Activated CD8-positive, alpha-beta T cell treated with anti-CD3 and anti-CD28 coated beads for 36 hours (primary cell): ENCODE measurements at places on chromosomes 6 and 20. TPM values are rescaled to one million over a fixed set of nuclear protein-coding genes. Genes with fewer than 3 reads are reported as not detected.

Gene ADGRB3
- not detected for total RNA-seq

Gene BFSP1
- 0.18 TPM for total RNA-seq

Gene RBM12
- 114 TPM for total RNA-seq

Gene PRND
- not detected for total RNA-seq

Gene DOK5
- 1.4 TPM for total RNA-seq

DNA sequence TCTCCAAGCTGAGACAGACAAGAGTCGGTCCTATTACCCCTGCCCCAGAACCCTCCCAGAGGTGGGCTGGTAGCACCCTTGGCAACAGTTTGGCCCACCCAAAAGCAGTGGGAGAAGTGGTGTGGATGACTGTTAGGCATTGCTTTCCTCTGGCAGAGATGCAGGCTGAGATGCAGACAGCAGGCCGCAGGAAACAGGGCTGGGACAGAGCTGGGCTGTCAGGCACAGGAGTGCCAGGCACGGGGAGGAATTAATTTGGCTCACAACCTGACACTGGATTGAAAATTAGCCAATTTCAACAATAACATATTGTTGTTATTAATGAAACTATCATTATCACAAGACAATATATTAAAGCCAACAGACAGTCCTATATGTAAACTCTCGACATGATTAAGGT, 15.7 kb upstream of the SIRT5 start:
- no peaks in the 10 kb centered on the region for H3K4me1 ChIP-seq
- H3K4me3 ChIP-seq = no peak overlapping the region
- no peaks in the 10 kb centered on the region for H3K36me3 ChIP-seq
- peaks cover 2% of the 10 kb centered on the region for H3K27me3 ChIP-seq

- no peak for DNase-seq
- peaks cover 7% of the 10 kb centered on the region for H3K4me1 ChIP-seq
- H3K27ac ChIP-seq = no peak overlapping the region
- H3K27me3 ChIP-seq = peaks cover 2% of the 10 kb centered on the region
Observed at GRCh38 chr6:119128252-119128912, 49.9 kb upstream of the FAM184A start.

GRCh38 chr6:151349651-151350270, 41.6 kb downstream of the ZBTB2 start:
- no peaks in the 10 kb centered on the region for H3K4me1 ChIP-seq
- H3K27ac ChIP-seq = no peak overlapping the region
- no peaks in the 10 kb centered on the region for H3K27me3 ChIP-seq
- H3K36me3 ChIP-seq = no peaks in the 10 kb centered on the region
- H3K4me3 ChIP-seq = no peak overlapping the region

- no peaks in the 10 kb centered on the region for H3K36me3 ChIP-seq
- DNase-seq = no peak
- no peak overlapping the region for H3K4me3 ChIP-seq
- no peaks in the 10 kb centered on the region for H3K4me1 ChIP-seq
- H3K27me3 ChIP-seq = peaks cover 65% of the 10 kb centered on the region
- no peak overlapping the region for H3K27ac ChIP-seq
Observed at GRCh38 chr20:36307412-36308325, 1.5 kb downstream of the DLGAP4 start.

- H3K27ac ChIP-seq = no peak overlapping the region
- H3K27me3 ChIP-seq = no peaks in the 10 kb centered on the region
- peaks cover 70% of the 10 kb centered on the region for H3K4me1 ChIP-seq
- H3K4me3 ChIP-seq = no peak overlapping the region
- DNase-seq = no peak
Observed at GRCh38 chr20:25253606-25254275, 5.9 kb downstream of the PYGB start.

DNA sequence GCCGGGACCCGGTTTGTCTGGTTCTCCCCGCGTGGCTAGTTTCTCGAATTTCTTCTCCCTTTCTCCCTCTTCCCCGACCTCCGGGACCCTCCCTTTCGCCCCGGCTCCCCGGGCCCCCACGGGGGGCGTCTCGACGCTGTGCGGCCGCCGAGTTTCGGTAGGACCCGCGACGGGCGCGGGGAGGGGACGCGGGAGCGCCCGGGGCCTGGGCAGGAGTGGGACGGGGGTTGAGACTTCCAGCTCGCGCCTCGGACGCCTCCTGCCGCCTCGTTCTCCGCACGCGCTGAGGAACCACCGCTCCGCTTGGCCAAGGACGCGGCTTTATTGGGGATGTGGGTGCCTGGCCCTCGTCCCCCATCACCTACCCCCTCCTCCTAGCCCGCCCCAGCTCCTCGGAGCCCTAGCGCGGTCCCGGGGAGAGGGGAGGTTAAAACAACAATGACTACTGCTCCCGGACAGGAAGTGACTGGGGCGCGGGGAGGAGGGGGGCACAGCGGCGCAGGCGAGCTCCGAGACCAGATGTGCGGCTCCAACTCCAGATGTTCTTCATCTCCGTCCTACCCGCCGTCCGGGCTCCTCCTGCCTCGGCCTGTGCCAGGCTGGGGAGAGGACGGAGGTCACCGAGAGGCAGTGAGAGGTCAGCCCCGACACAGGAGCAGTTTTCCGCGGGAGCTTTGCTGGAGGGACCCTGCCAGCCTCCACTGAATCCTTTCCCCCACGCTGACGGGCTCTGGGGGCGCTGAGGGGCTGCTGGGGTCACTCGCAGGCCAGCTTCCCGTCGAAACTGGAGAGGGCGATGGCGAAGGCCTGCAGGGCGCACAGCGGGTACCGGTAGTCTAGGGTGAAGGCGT, 917 bp upstream of the TEAD3 start:
- H3K4me1 ChIP-seq = peaks cover 14% of the 10 kb centered on the region
- peak; percentile 68 for DNase-seq
- H3K27ac ChIP-seq = peak overlapping the region; percentile 75
- H3K4me3 ChIP-seq = peak overlapping the region; percentile 72
- H3K36me3 ChIP-seq = no peaks in the 10 kb centered on the region
- H3K27me3 ChIP-seq = peaks cover 11% of the 10 kb centered on the region

DNA sequence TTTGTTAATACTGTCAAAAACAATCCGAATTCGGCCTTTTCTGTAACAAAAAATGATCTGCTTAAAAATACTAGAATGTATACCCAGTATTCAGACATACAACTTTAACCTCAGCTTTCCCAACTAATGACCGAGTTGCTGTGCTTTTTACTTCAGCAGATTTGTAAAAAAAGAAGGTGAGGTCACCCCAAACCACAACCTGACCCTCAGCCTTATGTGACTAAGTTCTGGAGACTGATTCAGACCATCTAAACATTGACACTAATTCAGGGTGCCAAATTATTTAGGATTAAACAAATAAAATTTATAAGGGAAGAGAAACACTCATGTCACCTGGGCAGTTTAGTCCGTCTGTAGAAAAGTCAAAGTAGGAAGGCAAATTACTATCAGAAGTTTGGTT, 7.7 kb downstream of the CCN6 start:
- no peaks in the 10 kb centered on the region for H3K36me3 ChIP-seq
- no peak overlapping the region for H3K27ac ChIP-seq
- peaks cover 2% of the 10 kb centered on the region for H3K27me3 ChIP-seq
- H3K4me3 ChIP-seq = no peak overlapping the region
- no peaks in the 10 kb centered on the region for H3K4me1 ChIP-seq
- no peak for DNase-seq
